Smooth muscle cell of the umbilical artery (primary cell): ENCODE measurements at places on chromosomes 4 and X. TPM values are rescaled to one million over a fixed set of nuclear protein-coding genes. Genes with fewer than 3 reads are reported as not detected.

CDS1 gene
- total RNA-seq, result under 0.01 and 0.05 TPM in 2 replicates

PCSK1N gene
- total RNA-seq, result 1.1 and 1.2 TPM in 2 replicates

MAOB gene
- total RNA-seq, result 0.09 TPM in 1 of 2 replicates, not detected in the other

HSFX1 gene
- total RNA-seq, result 0.89 and 1.6 TPM in 2 replicates

HPF1 gene
- total RNA-seq, result 23.8 and 26.2 TPM in 2 replicates

ZCCHC4 gene
- total RNA-seq, result 14.3 and 16.7 TPM in 2 replicates

P2RY4 gene
- total RNA-seq, result 0.14 TPM in 1 of 2 replicates, not detected in the other

PLAC8 gene
- not detected in 2 replicates for total RNA-seq

LRCH2 gene
- total RNA-seq, result 13.4 and 19.7 TPM in 2 replicates

TLL1 gene
- total RNA-seq, result under 0.01 and 0.18 TPM in 2 replicates

NUDT10 gene
- total RNA-seq, result 2.1 and 5.2 TPM in 2 replicates

TNIP3 gene
- 1.5 and 2.8 TPM in 2 replicates for total RNA-seq

XAGE2 gene
- total RNA-seq, result not detected in 2 replicates

LARP7 gene
- 25.2 and 26.0 TPM in 2 replicates for total RNA-seq

GPR143 gene
- 0.28 and 1.5 TPM in 2 replicates for total RNA-seq
